ENCODE measurements at places on chromosomes 4 and X.

- DNase-seq = no peak
Observed at GRCh38 chr4:141306331-141306730, 85.6 kb downstream of the ZNF330 start.

GRCh38 chr4:182194091-182194824, 48.9 kb upstream of the TENM3 start:
- no peak for DNase-seq

- DNase-seq = no peak
Observed at GRCh38 chrX:82742351-82742750, 765.7 kb upstream of the POU3F4 start.

- DNase-seq = no peak
Observed at GRCh38 chr4:114613560-114613959, 15.0 kb downstream of the UGT8 start.

DNA sequence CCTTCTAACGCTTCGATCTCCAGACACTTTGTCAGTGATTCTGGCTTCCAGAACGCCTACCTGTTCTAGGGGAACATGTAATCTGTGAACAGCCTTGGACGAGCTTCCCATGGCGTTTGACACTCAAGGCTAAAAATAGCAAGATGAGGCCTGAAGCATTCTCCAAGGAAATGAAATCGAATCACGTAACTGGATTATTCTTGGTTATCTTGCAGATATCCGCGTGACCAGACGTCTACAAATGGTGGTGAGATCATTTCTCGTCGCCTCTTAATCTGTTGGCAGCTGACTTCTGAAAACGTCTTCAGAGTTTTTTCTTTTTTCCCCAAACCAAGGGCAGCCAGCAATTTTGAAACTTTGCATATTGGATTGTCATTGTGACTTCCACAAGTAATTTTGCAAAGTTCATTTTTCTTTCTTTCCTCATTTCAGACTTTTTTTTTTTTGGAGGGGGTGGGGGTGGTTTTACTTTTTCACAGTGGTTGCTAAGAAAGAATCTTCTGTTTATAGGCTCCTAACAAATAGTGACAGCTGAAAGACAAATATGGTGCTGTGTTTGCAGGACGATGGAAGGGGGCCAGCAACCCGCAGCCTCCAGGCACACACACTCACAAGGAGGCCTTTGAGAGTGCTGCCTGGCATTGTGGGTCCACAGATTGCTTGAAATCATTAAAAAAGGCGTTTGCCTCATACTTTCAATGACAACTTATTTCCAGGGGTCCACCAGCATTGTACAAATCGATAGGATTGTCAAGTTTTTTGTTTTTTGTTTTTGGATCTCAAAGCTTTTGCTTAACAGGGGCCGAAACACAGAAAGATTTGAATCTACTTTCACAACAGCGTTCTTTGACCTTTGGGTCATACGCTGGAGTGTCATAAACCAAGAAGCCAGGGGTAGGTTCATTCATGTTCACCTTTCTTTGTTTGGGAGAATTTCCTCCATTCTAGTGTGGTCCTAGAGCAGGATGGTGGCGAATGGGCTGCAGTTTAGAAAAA, 32.4 kb upstream of the PDLIM3 start:
- DNase-seq = no peak

DNA sequence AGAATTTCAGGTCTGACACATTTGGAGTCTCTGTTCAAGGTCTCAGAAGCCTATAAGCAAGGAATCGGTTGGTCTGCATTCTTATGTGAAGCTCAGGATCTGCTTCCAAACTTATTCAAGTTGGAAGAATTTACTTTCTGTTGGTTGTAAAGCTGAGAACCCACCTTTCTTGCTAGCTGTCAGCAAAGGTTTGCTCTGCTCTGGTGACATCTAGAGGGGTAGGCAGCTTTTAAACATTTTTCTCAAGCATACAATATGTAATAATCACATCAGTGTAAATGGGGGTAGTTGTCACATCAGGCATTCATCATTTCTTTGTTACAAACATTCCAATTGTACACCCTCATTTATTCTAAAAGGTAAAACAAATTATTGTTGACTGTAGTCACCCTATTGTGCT, 935.2 kb downstream of the TRAM1L1 start:
- DNase-seq = no peak

DNA sequence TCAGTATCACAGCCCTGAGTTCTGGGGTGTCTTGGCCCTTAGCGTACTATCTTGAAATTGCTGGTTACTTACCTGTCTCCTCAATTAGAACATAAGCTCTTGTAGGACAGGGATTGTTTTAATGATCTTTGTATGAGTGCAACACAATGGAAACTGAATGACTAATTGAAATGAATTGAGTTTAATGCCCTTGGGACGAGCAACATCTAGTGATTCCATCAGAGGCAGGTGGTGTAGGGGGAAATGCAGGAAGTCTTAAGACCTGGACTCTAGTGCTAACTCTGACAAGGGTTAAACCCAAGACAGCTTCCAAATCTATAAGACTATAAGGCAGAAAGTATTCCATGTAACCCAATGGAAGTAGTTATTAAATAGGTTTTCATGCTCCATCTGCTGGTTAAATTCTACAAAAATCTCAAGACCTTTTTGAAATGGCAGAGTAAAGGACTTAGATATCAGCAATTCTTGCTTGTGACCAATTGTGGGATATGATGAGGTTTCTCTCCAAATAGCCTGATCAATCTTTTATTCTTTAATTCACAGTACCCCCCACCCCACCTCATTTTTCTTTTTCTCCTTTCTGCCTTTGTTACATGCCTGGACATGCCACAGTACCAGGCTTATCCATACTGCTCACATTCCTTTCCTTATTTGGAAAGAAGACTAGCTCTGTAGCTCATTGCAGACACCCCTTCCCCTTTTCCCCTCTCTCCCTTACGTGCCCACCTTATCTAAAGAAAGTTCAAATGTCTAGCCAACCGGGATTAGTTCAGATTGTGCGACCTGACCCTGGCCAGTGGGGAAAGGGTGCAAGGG, 340.8 kb downstream of the PAPSS1 start:
- DNase-seq = no peak

GRCh38 chr4:167265231-167265630, 30.9 kb upstream of the SPOCK3 start:
- DNase-seq = no peak

Measured in activated effector memory CD4-positive, alpha-beta T cell treated with Interleukin-2 at 50 U/mL for 16 hours (primary cell).